ENCODE measurements at places on chromosomes 2 and 18.

GRCh38 chr2:48588745-48589144, 28.9 kb upstream of the GTF2A1L start:
- no peak for DNase-seq

DNA sequence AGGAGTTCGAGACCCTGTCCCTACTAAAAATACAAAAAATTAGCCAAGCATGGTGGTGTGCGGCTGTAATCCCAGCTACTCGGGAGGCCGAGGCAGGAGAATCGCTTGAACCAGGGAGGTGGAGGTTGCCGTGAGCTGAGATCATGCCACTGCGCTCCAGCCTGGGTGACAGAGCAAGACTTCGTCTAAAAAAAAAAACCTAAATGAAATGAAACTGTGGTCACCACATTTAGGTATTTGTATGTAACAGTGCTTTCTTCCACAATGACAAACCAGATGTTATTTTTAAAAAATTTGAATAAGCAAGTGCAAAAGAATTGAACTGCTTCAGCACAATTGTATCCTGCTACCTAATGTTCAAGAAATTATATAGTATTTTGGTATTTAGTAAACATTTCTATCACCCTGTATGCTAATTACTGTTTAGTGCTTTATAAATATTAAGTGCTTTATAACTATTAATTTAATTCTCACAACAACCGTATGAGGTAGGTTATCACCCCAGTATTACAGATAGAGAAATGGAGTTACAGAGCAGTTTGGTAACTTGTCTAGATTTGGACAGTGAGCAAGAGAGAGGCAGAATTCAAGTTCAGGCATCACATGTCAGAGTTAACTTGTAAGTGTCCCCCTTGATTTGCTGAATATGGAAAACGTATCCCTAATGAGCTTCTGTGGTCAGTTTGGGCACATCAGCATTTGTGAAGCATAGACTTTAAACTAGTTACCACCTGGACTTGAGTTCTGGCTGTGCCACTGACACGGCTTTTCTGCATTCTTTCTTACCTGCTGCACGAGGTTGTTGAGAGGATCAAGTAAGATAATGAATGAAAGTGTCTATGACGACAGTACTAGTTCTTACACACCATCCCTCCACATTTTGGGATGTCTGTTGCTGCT, 14.4 kb downstream of the PHLPP1 start:
- DNase-seq, result no peak

GRCh38 chr2:240369801-240370585, 65.5 kb upstream of the GPC1 start:
- no peak for DNase-seq

GRCh38 chr2:2848621-2849333, 517.7 kb upstream of the MYT1L start:
- peak; percentile 76 for DNase-seq

DNA sequence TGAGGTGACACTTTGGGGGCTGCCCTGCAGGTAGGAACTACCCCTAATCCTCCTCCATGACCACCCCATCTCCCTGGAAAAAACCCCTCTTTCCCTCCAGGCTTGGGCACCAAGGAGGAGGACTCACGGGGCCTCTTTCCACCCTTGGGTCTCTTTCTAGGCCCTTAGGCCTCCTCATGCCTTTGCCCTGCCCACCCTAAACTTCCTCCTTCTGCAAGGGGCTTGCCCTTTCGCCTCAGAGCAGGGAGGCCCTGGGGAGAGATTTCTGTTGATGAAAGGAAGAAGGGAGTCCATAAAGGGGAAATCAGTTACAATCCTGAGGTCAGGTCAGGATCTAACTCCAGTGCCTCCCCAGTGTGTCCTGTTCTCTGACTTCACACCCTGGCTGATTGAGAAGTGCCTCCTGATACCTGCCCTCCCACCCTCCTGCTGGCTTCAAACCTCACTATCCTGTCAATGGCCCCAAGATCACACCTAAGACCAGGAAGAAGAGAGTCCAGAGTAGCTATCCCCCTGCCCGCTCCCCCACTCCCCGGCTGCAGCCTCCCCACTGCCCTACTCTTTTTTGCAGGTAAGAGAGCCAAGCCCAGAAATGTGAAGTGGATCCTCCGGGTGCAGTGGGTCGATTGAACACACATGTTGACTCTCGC, 16.7 kb upstream of the TNS1 start:
- DNase-seq, result no peak
